Omental fat pad (tissue), 4 donors: ENCODE measurements at places on chromosomes 2 and 18. TPM values are rescaled to one million over a fixed set of nuclear protein-coding genes. Genes with fewer than 3 reads are reported as not detected.

GRCh38 chr18:76306685-76307292, 188.3 kb downstream of the ZNF516 start:
- no peak for DNase-seq

DNA sequence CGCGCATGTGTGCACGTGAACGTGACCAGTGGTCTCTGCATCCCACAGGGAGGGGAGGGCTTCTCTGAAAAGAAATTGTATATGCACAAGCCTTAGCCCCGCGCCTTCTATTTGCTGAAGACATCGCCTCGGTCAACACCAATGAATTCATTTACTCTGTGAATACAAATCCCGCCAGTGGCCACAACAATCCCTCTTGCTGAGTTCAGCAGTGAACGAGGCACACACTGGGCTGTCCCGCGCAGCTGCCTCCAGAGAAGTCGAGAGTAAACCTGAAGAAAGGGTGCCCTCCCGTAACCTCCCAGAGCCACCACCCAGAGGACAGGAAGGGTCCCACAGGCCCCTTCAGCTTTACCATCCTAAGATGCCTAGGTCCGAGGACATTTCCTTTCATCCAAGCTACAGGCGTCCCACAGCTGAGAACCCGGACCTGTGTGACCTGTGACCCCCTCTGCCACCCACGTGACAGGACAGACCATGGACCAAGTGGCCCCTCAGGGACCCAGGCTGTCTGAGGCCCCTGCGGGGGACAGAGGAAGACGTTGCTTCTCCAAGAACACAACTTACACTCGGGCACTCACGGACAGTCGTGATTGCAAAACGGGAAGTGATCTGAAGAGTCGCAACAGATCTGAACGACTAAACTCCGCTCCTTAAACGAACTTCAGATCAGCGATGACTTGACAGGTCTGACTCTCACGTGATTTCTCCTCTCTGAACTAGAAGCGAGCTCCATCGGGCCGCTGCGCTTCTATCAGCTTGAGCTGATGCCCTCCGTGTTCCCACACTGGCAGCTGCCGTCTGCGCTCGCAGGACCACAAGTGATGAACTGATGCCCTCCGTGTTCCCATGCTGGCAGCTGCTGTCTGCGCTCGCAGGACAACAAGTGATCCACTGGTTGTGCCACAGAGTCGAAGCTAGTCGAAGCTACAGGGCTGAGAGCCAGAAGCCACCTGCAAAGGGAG, 92.7 kb downstream of the ZNF516 start:
- DNase-seq: no peak

- no peak for DNase-seq
These were observed 162.1 kb downstream of the SH3RF3 start for GRCh38 chr2:109290887-109291643.

- no peak for DNase-seq
These were observed 3.5 kb downstream of the GPR75 start for GRCh38 chr2:53856272-53856671.

DNA sequence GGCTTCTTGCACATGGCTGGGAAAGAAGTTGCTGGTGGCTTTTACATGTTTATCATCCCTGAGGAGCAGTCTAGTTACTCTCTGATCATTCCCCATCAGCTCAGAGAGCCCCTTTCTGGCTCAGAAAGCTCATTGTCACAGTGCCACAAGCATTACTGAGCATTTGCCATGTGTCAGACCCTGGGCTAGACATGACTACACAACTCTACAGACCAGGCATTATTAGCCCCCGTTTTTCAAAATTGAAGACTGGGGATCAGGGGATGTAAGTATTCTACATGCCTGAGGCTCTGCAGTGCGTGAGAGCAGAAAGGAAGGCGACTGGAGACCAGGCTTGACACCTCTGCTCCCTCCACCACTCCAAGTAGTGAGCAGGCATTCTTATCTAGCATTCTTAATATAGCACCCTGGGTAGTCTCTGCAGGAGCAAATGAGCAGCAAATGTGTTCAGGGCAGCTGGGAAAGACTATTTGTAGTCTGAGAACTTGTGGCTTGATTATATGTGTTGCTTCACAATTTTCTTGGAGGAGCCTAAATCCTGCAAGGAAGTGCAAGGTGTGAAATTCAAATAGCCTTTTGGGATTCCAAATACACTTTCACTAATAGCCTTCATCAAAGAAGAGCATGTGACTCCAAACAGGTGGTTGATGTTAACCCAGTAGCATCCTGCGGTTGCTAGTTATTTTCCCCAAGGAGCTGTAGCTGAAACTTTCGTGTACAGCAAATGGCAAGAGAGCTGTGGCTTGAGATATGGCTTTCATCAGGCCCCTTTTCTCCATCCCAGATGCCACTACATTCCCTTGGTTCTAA, 143.2 kb downstream of the DDX1 start:
- no peak for DNase-seq

GRCh38 chr2:240999873-241000541, 1.6 kb downstream of the SNED1 start:
- no peak for DNase-seq

DNA sequence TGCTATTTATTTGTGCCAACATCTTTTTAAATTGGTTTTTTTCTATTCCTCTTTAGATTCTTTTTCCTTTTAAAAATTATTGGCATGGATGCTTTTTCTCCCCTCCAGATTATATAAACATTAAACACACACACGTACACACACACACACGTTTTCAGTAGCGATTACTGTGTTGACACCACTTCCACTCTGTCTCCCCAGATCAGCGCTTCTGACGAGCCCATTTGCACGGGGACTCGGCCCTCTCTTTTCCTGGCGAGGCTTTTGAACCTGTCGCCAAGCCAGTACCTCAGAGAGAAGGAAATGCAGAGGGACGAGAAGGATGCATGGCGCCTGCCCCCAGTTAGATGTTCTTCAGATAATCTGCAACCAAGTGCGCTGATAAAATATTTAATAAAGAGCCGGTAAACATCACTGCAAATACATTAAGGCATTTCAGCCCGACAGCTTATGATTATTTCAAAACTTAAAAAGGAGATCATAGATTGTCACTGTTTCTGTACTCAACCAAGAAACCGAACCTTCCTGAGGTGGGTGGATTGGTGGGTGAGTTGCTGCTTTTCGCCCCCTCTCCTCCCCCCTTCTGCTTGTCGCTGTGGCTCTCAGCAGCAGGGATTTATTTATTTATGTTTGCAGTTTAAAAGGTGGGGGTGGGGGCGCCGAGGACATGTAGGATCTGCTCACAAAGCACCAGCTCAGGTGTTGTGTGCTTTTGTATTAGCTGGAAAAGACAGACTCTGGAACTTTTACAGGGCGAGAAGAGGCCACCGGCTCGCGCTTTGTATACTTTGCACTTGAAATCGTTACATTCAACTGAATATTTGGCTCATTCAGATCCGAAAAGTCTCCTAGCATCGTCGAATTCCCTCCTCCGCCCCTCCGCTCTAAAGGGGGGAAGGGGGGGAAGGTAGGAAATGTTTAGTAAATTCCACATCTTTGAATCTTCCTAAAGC, 787 bp upstream of the TBR1 start:
- DNase-seq: no peak

Gene TCF23
- total RNA-seq: 0.56 TPM
